NCI-H1105 treated with DMSO at 0.1 percent for 48 hours (cell line): ENCODE measurements at places on chromosomes 13 and 19.

- no peak for DNase-seq
Measured at GRCh38 chr13:47396915-47397314, 500.1 kb upstream of the HTR2A start.

DNA sequence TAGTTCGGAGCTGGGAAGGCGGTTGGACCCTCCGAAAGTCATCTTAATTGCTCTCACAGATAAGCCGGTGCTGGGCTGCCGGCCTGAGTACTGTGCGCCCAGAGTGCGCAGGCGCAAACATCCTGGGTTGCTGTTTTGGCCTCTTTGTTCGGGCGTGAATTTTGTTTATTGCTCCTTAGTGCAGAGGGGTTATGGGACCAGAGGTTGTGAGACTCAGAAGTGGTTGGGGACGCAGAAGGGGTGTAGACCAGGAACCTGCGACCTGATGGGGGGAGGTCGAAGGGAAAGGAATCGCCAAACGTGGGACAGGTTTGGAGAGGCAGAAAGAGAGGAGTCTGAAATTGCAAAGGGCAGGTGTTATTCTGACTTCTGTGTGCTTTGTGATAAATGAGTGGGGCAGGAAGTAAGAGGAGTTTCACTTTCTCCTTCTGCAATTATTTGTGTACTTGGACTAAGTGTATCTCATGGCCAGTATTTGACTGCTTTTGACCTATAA is 607 bp upstream of the ZNF566 start:
- DNase-seq, result peak; percentile 98

GRCh38 chr19:18466354-18466753 is 28.4 kb upstream of the ISYNA1 start:
- no peak for DNase-seq

GRCh38 chr13:98918771-98919170 is 59.1 kb downstream of the DOCK9 start:
- DNase-seq, result no peak

GRCh38 chr13:100184095-100184494 is 95.2 kb downstream of the PCCA start:
- DNase-seq, result no peak

GRCh38 chr13:59747529-59747928 is 416.2 kb downstream of the DIAPH3 start:
- DNase-seq, result no peak

- DNase-seq, result no peak
Measured at GRCh38 chr13:31495336-31495735, 244.0 kb upstream of the RXFP2 start.

DNA sequence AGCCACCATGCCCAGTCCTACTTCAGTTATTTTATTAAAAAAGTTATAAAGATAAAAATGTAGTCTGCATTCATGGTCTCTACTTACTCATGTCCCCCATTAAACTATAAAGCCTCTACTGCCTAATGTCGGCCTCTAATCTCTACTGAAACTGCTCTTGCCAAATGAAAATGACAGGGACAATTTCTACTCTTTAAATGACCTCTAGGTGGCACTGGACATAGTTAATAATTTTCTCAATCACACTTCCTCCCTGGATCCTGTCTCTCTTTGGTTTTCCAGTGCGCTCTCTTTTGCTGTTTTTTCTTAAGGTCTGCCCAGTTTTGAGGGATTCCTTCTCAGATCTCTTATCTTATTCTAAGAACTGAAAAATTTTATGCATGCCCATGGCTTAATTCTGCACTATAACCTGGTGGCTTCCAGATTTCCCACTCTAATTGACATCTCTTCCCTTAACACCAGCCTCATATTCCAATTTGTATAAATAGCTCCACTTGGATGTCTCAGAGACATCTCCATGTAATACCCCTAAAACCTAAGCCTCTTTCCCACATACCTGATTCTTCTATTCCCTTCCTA is 54.3 kb downstream of the MTMR6 start:
- peak; percentile 30 for DNase-seq

DNA sequence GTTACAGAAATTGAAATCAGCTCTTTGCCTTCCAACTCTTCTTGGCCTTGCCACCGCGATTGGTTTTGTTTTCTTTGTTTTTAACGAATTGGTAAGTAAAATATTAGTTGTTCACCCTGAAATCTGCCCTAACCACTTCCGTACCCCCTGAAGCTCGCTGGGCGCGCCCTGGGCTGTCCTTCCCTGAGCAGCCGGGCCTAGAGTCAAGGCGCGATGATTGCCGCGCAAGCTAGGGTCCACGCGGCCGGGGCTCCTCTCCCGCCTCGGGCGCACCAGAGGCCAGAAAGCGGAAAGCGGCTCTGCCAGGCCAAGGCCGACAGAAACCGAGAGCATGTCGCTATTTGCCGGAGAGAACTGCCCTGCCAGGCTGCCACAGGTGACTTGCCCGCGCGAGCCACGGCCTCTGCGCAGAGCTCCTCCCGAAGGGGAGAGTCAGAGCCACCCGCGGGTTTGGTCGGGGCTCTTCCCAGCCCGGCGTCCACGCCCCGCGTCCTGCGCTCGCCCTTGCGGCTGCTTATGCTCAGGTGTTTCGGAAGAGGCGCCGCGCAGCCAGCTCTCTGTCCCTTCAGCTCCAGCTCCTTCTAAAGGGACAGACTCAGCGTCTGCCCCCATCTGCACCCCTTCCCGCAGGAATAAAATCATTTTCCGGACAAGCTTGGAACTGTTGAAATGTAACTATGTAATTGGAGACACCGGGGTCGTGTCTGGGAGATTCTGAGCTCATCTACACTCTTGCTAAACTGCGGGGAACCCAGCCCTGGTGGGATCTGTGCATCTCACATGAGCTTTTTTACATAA is 6.6 kb upstream of the CDX2 start:
- DNase-seq, result no peak

DNA sequence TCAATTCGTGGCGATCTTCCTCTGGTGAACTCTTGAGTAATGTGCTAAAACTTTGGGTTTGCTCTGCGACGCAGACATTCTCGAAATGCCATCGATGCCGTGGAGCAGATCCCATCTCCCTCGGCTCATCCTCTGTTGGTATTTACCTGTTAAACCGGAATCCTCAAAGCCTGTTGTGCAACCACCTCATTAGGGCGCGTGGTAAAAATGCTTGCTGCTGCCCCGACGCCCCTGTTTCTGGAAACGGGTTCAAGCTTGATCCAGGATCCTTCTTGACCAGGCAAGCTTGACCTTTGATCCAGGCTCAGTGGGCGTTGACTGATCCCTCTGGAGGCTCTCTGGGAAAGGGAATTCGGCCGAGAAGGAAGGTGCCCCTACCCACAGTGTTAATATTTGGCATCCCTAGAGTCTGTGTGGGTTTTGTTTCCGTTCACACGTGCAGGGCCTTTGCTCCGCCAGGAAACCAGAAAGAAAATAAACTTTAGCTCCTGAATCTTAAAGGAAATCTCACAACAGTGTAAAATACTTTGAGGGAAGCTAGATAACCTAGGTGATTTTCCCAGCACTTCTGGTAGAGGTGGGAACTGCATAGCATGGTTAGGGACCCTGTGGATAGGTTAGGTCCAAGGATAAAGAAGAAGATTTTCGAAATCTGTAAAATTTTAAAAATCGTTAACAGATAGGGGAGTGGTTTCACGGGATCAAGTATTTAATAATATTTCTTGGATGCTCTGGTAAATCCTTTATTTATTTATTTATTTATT is 1.1 kb downstream of the LSM14A start:
- DNase-seq, result peak; percentile 22

GRCh38 chr19:53898636-53899341 is 10.3 kb upstream of the CACNG7 start:
- DNase-seq, result no peak

GRCh38 chr19:41566001-41566400 is 10.0 kb upstream of the CEACAM21 start:
- peak; percentile 68 for DNase-seq

- DNase-seq, result peak; percentile 19
Measured at GRCh38 chr13:109778102-109778542, 8.3 kb downstream of the IRS2 start.

DNA sequence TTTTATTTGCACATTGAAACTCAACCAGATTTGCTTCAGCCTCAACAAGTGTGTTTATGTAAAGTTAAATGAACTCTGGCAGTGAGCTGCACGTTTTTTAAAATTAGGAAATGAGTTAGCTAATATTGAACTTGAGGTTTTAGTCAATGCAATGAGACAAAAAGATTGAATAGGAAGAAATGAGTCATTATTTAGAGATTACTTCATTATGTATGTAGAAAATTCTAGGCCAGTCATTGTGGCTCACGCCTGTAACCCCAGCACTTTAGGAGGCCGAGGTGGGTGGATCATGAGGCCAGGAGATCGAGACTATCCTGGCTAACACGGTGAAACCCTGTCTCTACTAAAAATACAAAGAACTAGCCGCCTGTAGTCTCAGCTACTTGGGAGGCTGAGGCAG is 22.8 kb upstream of the CD70 start:
- no peak for DNase-seq

GRCh38 chr13:31242367-31242766 is 42.6 kb downstream of the B3GLCT start:
- DNase-seq, result no peak

GRCh38 chr13:73401769-73402168 is 343.0 kb downstream of the KLF5 start:
- no peak for DNase-seq

- DNase-seq, result no peak
Measured at GRCh38 chr19:17351815-17352435, 14.6 kb downstream of the GTPBP3 start.

DNA sequence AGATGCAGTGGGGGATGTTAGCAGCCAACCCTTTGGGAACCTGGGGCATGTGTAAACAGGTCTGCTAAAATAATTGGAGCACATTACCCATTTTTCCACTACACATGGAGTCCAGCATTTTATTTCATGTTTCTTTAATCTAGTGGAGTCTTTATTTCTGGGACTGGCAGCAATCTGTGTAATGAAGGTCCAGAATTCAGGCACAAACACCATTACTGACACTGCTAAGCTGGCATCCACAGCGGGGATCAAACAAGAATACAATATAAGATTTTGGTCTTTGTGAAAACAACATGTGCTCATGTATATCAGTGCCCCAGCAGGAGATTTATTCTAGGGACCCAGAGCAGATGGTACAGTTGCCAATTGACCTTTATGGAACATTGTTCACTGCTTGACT is 1587.0 kb upstream of the PRR20A start:
- DNase-seq, result no peak

DNA sequence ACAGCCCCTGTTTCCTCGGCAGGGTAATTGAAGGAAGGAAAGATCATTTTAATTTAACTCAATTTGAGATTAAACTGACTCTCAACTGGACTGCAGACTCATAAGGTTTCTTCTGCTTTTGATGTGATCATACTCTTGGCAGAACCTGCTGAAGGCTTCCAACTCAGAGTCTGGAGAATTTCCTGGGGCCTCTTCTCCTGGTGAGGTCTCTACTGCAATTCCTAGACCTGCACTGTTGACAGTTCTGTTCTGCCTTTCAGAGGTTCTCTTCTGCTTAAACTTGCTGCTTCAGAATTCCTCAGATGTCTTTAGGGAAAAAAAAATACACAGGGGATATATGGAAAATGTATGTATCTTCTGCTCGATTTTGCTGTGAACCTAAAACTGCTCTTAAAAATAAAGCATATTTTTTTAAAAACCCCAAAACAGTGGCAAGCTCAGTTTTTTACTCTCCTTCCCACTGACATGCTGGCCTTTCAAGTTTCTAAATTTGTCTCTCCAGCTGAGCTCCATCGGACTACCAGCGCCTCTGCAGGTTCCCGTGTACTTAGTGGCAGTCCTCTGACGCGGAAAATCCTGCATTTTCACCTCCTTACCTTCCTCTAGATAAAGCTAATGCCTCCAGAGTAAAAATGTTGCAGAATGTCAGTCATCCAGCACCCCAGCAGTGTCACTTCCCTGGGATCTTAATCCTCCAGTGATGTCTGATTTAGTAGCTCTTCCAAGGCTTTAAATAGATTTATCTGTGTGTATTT is 733.5 kb upstream of the SGCG start:
- DNase-seq, result no peak

DNA sequence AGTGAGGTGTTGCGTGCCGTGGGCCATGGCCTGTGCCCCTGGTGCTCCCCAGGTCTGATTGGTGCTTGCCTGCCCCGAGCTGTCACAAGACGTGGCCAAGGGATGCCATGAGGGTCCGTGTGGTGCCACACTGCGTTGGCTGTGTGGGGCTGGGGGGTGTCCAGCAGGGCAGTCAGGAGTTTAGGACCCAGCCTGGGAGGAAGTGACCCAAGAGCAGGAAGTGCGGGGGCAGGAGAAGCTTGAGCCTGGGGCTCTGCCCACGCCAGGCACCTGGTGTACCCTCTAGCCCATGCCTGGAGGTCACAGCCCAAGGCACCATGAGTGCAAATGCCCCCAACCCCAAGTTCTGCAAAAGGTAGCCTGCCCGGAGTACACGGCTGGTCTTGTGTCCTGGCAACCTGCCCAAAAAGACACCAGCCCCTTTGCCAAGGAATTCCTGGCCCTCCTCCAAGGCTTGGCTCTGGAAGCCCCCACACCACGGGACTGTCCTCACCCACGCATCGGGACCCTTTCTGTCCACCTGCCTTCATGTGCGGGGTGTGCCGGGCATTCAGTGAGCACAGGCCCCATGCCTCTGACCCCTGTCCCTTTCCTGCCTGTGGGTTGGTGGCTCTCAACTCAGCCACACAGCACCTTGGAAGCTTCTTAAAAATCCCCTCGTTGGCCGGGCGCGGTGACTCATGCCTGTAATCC is 24.9 kb downstream of the MPND start:
- DNase-seq, result peak; percentile 22

- DNase-seq, result no peak
Measured at GRCh38 chr19:17086120-17086519, 10.5 kb downstream of the MYO9B start.

DNA sequence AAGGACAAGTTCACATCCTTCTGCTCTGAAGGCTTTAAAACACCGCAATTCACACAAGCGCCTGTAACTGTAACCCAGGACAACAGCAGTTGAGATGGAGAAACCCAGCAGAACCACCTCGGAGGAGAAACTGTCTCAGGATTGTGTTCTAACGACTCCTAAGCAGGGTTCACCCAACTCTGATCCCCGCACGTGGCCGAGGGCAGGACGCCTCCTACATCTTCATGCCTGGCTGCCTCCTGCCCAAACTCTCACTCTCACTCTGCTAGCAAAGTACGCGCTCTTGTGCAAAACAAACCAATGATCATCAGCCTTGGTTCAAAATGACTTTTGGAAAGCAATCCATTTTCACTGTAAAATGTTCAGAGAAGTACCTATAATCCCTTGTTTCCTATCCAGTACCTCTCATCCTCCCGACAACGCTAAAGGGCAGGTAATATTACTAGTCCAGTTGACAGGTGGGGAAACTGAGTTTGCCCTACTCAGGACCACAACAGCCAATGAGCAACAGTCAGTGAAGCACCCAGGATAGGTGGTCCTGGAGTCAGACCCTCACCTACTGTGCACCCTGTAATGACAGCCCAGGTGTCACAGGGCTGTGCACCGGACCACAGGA is 25.6 kb downstream of the EPS15L1 start:
- DNase-seq, result no peak
